Calu3 (cell line): ENCODE measurements at places on chromosomes 2 and 18.

- no peak for DNase-seq
These were observed 131.0 kb downstream of the PHLPP1 start for GRCh38 chr18:62846313-62846712.

DNA sequence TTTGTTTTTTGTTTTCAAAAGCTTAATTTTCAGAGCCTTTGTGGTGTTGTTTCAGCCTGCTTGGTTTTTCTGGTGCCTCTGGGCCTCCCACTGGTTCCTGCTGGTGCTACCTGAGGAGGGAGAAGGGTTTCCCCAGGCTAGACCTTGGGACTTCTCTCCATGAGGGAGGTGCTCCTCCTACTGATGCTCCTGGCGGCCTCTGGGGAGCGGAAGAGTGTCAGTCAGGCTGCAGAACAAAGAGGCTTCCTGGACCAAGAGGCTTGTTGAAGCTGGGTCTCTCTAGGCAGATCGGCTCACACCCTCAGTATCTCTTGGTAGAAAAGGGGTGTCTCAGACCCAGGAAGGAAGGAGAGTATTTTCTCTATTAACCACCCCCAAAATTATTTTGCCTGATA lies 32.2 kb downstream of the RFX8 start:
- no peak for DNase-seq

GRCh38 chr2:233794128-233794658 lies 16.1 kb downstream of the MROH2A start:
- DNase-seq: no peak

DNA sequence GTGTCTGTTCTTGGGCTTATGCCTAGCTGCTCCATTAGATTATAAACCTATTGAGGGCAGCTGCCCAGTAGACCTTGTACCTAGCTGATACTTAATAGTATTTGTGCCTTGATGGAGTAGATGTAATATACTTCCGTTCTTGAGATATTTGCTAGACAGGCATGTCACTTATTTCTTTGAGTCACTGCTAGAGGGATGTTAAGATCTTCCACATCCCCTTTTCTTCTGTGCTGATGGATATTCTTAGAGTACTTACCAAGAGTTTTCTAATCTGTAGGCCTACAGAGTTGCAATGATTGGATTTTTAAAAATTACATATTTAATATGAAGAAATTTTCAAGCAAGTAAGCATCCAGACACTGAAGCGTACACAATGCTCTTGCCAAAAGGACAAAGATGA lies 226.7 kb downstream of the TPGS2 start:
- no peak for DNase-seq

GRCh38 chr2:162297925-162298552 lies 20.4 kb downstream of the IFIH1 start:
- DNase-seq: peak; percentile 65

GRCh38 chr2:98643496-98644100 lies 35.2 kb downstream of the UNC50 start:
- DNase-seq: no peak

GRCh38 chr2:178764097-178764496 lies 43.1 kb downstream of the TTN start:
- DNase-seq: no peak

- DNase-seq: peak; percentile 9
These were observed 487.4 kb upstream of the ZEB2 start for GRCh38 chr2:145007093-145007959.

DNA sequence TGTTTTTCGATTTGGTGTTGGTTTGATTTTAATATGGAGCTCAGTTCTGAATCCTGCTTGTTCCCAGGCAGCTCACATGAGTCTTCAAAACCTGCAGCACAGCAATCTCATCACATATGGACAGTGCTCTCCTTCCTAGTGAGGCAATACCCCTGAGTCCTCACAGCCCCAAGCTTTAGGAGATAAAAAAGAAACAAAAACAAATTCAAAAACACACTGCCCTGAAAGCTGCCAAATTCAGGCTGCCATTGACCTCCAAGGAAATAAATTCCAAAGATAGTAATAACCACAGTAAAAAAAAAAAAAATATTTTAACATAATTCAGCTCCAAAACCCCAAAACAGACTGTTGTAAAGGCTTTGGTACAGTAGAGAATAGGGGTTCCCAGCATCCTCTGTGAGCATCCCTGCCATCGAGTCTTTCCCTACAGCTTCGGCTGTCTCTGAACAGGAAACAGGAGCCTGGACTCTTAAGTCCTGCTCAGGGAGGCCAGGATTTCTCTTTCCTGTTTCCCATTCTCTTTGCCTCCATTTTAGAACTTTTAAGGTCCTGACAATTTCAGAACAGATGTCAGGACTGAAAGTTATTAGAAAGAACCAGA lies 14.7 kb upstream of the SP3 start:
- DNase-seq: no peak

DNA sequence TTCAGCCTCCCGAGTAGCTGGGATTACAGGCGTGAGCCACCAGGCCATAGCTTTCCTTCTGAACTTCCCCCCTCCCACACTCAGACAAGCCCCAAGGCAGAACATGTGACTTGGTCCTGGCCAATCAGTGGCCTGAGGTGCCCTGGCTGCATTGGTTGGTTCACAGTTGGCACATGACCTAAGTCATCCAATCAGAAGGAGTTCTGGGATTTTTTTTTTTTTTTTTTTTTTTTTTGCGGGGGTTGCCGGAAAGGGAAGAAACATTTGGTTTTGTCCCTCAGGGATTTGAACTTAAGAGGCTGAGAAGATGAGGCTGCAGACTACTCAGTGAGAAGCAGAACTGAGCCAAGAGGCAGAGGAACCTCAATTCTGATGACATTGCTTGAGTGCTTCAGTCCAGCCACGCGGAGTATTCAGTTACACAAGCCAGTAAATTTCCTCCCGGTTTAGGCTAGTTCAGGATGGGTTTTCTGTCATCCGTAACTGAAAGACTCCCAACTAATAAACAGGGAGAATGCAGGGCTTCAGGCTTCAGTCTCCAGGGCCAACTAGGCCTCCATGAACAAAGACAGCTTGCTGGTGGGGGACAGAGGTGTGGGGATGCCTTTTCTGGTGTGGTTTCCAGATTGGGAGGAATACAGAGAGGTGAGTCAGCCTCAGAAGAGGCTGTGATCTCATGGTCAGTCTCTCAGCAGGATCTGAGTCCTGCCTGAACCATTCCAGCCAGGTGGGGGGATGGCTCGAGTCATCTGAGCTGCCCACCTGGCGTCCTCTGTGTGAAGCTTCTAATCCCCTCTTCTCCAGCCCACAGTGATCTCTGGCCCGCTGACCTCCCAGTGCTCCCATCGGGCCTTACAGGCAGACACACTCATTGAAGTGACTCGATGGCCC lies 9.2 kb downstream of the PTMA start:
- no peak for DNase-seq

GRCh38 chr2:167411367-167411766 lies 523.1 kb downstream of the XIRP2 start:
- DNase-seq: no peak

DNA sequence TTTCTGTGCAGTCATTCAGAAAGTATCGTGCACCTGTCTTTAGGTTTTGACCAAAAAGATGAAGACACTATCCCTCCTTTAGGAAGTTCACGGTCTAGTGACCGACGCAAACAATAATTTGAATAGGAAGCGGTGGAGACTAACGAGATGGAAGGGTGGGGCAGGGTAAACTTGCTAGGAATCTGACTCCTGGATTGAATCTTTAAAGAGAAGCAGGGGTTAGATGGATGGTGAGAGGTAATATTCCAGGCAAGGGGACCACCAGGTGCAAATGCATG lies 651 bp upstream of the TXNL1 start:
- DNase-seq: peak; percentile 9

DNA sequence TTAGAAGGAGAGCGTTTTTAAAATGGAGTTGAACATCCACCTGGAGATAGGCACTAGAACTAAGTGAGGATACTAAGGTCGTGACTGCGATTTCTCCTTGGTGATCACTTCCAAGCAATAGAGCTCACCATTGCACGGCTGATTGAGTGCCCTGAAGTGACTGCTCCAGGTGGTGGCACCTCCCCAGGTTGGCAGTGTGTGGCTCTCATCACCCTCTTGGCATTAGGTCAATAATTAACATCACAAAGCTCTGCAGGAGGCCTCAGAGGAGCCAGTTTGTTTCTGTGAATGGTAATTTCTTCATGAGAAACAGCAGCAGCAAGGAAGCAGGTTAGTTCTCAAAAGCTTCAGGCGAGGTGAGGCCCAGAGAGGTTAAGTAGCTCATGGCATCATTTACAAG lies 259.6 kb downstream of the CLIP4 start:
- no peak for DNase-seq

DNA sequence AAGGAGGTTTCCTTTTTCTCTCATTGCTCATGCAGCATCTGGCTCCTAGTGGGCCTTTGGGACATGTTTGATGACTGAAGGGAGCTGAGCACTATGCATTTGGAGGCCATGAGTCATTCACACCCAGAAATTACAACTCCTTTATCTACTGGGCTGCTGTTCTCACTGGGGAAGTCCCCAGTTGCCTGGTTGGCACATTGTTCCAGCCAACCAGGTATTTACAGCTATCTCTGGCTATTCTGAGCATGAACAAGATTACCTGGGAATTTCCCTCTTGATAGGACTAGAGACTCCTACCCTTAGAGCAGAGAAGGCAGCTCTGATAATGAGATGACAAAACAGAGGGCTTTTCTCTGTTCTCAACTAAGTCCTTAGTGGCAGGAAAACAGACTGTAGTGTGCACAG lies 206.5 kb downstream of the SETBP1 start:
- peak; percentile 60 for DNase-seq

- DNase-seq: peak; percentile 37
These were observed at the start of gene CRACDL for GRCh38 chr2:98935777-98936352. Gene CRACDL (minus strand): TSS chr2:98936225. CDS start chr2:98846800, 89,425 bp downstream.

DNA sequence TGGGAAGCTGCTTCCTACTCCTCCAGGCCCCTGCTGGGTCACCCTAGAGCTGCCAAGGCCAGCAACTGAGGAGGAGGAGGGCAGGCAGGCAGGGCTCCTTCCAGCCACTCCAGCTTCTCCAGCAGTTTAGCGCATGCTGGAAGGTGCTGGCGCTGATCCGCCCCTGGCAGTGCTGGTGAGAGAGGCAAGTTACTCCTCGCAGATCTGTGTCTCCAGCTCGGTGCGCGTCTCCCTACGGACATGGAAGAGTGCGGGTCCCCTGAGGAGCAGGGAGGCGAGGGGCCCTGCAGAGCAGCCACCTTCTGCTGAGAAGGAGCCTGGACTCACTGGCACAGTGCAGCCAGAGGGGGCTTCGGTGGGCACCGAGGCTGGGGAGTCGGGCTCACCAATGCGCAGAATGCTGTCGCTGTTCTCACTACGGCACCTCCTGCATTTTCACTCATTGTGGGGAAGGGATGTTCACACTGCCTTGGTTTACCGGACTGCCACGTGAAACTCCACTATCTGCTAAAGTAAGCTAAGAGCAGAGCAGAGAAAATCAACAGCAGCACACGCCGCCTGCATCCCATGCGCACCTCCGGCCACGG lies 206.0 kb downstream of the HDAC4 start:
- no peak for DNase-seq

DNA sequence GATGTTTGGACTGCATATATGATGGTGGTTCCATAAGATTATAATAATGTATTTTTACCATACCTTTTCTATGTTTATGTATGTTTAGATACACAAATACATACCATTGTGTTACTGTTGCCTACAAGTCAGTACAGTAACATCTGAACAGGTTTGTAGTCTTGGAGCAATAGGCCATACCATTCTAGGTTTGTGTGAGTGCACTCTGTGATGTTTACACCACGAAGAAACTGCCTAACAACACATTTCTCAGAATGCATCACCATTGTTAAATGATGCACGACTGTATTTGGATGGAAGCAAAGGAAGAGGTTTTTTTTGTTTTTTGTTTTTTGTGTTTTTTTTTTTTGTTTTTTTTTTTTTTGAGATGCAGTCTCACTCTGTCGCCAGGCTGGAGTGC lies 9.5 kb downstream of the DUSP19 start:
- no peak for DNase-seq

DNA sequence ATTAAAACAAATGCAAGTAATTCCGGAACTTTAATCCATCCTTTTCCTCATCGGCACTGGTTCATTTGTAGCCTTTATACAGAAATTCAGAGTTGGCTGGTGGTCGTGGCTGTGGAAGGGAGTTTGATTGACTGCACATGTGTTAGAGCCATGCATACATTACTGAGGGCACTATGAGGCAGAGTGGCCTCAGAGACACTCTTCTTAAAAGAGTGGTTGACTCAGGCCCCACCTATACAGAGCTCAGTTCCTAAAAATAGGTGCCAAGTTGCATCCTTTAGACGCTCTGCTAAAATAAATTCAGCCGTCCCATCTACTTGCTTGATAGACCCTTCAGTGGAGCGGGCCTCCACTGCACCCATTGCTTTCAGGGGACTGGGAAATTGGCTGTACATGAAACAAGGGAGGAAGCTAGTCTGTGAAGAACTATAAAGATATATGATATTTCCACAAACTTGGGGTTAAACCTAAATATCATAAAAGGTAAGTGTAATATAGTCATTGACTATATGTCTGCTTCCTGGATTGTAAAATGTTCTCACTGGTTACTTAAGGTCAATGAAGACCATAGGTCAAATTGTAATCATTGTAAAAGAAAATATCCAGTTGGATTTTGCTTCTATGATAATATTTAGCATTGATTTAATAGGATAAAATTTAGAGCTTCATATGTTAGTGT lies 298.9 kb downstream of the XIRP2 start:
- no peak for DNase-seq

DNA sequence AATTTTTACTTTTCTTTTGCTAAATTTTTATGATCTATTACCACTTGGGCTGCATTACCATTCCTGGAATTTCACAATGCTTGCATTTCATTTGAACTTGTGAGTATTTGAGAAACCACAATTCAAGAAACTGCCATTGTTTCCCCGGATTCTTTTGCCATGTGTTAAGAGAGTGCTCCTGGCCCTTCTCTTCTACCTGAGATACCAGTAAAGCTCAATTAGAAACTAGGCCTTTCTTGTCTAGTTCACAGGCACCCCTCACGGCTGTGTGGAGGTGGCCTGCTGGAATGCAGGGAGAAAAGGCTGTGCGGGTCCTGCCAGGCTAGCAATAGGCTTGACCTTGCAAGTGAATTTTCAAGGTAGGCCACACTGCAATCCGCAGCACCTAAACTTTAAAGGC lies 40.8 kb downstream of the ZEB2 start:
- DNase-seq: no peak

GRCh38 chr18:79335833-79336360 lies 59.8 kb upstream of the NFATC1 start:
- DNase-seq: no peak
